ENCODE measurements at places on chromosomes 11 and 22.

GRCh38 chr11:88596786-88597185 lies 259.2 kb upstream of the CTSC start:
- DNase-seq, result no peak

DNA sequence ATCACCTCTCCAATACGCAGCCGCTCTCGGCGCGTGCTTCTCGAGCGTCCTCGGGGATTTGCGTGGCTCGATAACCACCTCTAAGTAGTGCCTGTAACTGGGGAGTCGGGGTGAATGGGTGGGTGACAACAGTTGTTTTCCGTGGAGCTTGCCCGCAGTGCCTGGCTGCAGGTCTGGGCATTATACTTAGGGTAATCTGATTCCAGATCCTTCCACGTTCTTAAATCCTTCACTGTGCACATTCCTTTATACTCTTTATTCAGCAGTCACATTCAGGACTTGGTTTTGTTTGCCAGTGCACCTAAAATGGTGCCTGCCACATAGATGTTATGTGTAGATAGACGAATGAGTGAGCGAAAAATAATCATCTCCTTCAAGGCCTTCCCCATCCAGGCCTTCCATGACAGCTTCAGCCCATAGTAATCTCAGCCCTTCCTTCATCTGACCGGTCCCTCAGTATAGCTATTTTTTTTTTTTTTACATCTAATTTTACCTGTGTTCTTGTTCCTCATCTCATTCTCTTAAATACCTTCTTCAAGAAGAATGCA lies 602 bp downstream of the NAT10 start:
- no peak for DNase-seq

DNA sequence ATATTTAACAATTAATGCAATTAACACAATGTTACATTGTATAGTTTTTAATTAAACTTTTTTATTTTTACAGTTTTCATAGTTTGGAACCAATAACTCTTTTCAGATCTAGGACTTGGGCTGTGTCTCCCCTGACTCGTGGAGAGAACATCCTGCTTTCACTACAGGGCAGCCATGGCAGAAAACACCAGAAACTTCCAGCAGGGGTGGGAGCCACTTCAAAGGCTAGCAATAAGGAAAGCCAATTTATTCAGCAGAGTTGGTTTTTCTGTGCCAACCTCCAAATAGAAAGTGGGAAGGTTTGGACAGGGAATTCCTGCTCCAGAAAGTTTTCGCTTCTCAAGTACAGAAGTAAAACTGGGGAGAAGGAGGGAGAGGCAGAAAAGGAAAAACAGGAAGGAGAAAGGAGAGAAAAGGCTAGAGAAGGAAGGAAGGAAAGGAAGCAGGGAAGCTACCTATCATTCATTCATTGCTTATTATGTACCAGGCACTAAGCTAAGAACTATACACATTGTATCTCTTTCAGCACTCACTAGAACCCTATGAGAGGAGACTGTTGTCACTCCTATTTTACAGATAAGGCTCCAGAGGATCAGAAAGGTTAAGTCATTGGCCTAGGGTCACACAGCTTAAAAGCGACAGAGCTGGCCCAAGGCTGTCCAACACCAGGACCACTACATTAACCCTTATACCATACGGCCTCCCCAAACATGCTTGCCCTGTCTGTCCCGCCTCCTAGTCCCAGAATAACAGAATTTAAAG lies 54.8 kb upstream of the CREB3L1 start:
- no peak for DNase-seq

GRCh38 chr11:106271686-106272085 lies 194.2 kb downstream of the AASDHPPT start:
- no peak for DNase-seq

DNA sequence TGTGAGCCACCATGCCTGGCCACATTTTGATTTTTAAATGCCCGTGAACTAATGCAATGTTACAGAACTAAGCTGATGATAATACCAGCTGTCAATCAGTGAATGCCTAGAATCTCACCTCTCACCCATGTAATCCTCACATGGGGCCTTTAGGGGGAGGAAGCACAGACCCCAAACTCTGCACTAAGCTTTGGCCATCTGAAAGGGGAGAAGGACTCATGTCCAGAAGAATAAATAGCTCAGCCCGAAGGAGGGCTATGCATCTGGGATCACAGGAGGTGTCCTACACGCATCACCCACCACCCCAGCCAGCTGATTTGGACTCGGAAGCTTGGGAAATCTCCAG lies 36.0 kb upstream of the YPEL1 start:
- no peak for DNase-seq

- no peak for DNase-seq
Measured at GRCh38 chr11:78168539-78169477, 19.6 kb downstream of the KCTD21 start.

GRCh38 chr11:121714351-121714750 lies 261.6 kb upstream of the SORL1-AS1 start:
- DNase-seq, result no peak

- DNase-seq, result no peak
Measured at GRCh38 chr11:68828155-68828931, 13.4 kb downstream of the CPT1A start.

GRCh38 chr11:13551834-13552233 lies 56.0 kb upstream of the PTH start:
- no peak for DNase-seq
